ENCODE measurements at places on chromosomes 3 and 15.
A peak's percentile ranks its signal among the peaks of the same experiment; 100 is the strongest.

GRCh38 chr3:152219769-152220255, 48.9 kb upstream of the MBNL1 start:
- DNase-seq, result no peak

- no peak for DNase-seq
These were observed 67.1 kb upstream of the LMOD3 start for GRCh38 chr3:69189487-69189886.

DNA sequence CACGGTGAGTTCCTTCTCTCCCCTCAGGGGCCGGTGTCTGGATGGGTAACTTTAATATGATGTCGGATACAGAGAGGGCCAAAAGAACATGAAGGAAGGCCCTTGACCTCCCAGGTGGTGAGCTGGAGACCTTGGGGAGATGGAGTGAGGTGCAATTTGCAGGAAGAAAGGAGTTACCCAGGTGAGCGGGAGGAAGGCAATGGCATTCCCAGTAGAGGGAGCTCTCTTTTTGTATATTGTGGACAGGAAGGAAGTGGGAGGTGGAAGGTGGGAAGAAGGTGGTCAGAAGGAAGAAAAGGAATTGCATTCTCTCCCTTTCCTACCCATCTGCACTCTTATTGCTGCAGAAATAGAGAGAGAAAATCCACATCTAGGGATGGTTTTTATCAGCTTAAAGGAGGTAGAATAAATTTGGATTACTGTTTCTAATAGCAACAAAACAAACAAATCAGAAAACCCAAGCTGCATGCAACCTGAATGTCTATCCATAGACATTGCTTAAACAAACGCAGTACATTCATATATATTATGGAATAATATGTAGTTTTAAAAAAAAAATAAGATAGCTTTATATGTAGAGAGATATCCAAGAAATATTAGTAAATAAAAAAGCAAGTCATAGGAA, 169.0 kb upstream of the TSC22D2 start:
- DNase-seq, result no peak

DNA sequence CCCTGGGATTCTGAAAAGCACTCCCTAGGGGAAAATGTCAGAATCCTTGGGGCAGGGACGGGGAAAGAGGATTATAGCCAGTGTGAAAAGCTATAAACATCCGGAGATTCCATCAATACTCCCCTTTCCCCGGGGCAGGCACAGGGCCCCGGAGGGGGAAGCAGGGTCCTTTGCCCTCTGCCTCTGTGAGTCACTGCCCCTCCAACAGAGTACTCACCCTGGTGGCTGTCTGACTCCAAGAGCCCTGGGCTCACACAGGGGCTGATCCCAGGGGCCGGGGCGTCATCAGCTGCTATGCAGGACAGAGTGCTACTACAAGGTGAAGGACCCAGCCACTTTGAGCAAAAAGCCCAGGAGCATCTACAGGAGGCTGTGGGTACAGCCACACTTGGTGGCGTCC, 133.0 kb upstream of the PRR20G start:
- no peak for DNase-seq

DNA sequence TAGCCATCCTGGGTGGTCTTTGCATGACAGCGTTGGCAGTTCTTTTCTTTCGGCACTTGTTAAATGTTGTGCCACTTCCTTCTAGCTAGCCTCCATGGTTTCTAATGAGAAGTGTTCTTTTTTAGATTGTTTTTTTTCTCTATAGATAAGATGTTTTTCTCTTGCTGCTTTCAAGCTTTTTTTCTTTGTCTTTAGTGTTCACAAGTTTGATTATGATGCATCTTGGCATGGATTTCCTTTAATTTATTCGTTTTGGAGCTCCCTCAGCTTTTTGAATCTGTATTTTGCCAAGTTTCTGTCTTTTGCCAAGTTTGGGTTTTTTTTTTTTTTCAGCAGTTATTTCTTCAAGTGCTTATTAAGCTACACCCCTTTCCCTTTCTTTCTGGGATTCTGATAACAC, 53.1 kb downstream of the TM2D3 start:
- no peak for DNase-seq

GRCh38 chr15:80999623-81000036, 1.1 kb upstream of the TLNRD1 start:
- DNase-seq, result peak; percentile 80

DNA sequence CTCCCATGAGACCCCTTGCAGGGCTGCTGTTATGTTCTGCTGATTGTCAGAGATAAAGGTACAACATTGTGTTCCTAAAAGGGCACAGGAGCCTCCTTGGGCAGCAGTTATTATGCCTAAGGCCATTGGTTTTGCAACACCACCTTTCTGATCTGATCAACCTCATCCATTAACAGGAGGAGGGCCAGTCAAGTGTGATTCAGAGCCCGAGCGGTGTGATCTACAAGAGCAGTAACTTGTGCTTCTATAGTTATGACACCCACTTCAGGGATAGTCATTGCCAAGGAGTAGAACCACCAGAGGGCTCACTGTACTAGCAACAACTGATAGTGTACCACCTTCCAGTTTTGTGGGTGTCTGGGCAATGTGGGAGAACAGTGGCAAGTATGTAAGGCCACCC, 1457.9 kb upstream of the CADM2 start:
- DNase-seq, result no peak

DNA sequence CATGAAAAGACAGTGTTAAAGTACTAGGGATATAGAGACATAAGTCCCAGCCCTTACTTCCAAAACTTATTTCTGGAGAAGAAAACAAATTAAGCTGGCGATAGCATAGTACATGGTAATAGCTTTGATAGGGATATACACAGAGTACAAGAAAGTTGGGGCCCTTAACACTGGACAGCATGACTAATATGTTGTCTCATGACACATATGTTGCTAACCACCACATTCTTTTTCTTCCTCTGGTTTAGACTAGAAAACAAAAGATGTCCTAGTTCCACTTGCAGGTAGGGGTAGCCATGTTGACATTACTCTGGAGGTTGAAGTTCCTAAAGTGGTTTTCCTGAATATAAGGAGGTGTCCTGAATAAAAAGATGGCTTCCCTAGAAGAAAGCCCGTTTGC, 75.3 kb downstream of the RFX7 start:
- no peak for DNase-seq

GRCh38 chr15:68151277-68151676, 53.9 kb downstream of the CALML4 start:
- DNase-seq, result no peak

DNA sequence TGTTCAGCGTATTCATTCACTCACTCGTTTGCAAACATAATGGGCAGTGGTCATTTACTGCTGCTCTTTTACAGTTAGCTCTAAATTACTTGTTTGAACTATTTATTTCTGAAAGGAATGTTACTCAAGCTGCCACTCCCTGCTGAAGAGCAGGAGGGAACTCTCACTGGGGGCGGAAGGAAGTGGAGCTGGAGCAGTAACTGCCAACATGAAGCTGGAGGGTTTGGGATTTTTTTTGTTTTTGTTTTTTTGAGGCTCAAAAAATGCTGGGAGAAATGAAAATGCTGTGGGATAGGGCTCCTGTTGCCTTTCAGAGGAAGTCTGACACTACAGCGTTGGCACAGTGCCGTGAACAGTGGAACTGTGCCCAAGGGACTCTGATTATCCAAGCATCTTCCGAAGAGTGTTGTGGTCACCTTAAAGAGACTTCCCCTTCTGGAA, 44.1 kb downstream of the SENP2 start:
- no peak for DNase-seq

- DNase-seq, result peak; percentile 18
These were observed 17.9 kb downstream of the IL12A start for GRCh38 chr3:160006282-160007163.

DNA sequence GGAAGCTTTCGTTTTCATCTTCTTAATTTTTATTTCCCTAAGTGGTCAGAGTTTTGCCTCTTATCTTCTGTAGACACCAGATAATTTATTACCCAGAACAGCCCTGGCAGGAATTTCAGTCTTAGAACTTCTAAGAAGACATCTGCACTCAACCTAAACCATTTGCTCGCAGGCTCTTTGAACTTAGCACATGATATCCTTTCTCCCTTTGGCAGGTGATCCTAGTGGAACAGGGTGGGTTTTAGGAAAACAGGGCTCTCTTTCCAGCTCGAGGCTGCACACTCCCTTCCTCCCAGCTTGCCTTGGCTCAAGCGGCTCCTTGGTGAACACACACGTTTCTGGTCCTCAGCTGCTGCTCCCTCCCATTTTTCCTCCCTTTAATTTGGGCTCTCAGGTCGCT, 116.5 kb downstream of the THSD4 start:
- no peak for DNase-seq

GRCh38 chr3:20346916-20347315, 160.9 kb upstream of the SGO1 start:
- DNase-seq, result no peak

- DNase-seq, result no peak
These were observed 71.7 kb downstream of the CYP19A1 start for GRCh38 chr15:51266656-51267050.

DNA sequence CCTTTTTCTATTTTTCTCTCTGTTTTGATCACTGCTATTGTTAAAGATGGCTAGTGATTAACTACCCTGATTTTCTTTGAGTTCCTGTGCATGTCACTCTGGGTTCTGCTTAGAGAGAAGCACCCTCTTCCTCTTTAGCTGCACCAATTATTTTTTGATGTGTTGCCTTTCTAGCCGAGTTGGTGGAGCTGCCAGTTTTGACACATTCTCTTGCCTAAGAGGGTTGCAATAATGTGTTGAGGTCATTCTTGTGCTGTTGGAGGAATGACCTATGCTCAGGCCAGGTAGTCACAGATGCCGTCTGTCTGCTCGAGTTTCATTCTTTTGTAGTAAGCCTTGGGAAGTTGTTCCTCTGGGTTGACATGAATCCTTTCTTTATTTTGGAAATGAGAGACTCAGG, 84.6 kb upstream of the DPH6 start:
- DNase-seq, result no peak

DNA sequence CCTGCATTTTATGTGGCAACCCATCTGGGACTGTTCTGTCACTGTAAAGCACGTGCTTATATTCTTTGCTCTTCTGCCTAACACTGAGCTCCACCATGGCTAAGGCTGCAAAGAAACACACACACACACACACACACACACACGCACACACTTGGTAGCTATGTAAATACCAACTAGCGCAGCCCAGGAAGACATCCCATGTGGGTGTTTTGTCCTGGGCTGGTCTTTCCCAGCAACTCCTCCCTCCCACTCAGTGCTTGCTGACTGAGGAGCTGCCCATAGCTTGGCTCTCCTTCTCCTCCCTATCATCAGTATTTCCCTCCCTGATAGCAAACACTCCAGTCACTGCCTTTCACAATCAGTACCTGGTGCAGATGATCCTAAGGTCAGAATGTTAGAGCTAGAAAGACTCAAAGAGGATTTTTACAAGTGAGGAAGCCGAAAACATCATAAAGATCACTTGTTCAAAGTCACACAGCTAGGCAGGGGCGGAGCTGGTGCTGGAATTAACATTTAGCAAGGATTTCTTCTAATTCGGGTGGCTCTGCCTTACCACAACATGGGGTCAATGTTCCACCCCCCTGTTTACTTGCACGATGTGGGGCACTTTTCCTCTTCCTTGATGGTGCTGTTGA, 377.1 kb upstream of the TBL1XR1 start:
- DNase-seq, result no peak

- peak; percentile 72 for DNase-seq
These were observed 129.8 kb downstream of the NSMCE3 start for GRCh38 chr15:29139540-29140459.

- DNase-seq, result no peak
These were observed 23.6 kb downstream of the ZSCAN2 start for GRCh38 chr15:84624359-84624758.

- DNase-seq, result no peak
These were observed 168.1 kb upstream of the MBNL1 start for GRCh38 chr3:152100491-152101132.

- peak; percentile 18 for DNase-seq
These were observed 33.0 kb downstream of the ARID3B start for GRCh38 chr15:74573987-74574386.

- peak; percentile 57 for DNase-seq
These were observed 10.5 kb upstream of the SLITRK3 start for GRCh38 chr3:165206454-165207266.

DNA sequence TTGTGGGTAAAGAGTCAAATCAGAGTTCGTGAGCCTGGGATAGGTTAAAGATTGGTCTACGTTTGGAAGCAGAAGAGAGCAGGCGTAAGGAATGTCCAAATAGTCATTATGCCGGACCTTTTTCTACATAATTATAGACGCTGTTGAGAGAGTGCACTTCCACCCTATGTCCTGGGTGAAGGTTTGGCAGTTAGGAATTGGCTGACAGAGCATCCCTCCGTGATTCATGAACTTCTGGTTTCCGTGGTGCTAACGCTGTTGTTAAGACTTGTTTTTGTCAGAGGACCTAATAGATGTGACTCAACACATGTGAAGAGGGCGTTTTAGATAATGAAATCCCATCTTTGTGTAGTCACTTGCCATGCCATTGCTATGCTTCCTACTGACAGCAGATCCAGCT, 1.1 kb downstream of the EAF1 start:
- DNase-seq, result peak; percentile 44

DNA sequence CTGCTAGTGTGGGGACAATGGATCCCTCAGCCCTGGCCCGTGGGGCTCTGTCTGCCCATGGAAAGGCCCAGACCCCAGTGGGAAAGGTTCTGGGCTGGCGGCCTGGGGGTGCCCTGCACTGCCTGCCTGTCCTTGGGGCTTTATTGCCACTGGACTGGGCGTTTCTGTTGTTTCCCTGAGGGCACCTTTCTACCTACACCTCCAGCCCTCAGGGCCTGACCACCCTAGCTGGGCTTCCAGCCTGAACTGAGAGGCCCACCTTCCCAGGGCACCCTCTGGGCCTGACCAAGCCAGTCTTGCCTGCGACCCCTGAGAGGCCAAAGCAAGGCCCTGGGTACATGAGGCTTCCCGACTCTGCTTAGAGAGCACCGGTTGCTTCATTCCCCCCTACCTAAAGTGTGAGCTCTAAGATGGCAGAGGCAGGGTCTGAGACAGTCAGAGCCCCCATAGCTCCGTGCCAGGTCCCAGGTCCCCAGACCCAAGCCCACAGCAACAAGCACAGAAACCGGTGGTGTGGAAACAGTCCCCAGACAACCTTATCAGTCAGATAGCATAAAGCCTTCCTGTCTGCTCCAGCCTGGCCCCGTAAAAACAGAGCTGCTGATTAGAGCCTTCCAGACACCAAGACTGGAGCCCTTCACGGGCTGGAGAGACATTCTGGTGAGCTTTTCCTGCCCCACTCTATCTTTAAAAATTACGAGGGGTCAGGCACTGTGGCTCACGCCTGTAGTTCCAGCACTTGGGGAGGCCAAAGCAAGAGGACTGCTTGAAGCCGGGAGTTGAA, 102.8 kb downstream of the CHSY1 start:
- DNase-seq, result no peak

DNA sequence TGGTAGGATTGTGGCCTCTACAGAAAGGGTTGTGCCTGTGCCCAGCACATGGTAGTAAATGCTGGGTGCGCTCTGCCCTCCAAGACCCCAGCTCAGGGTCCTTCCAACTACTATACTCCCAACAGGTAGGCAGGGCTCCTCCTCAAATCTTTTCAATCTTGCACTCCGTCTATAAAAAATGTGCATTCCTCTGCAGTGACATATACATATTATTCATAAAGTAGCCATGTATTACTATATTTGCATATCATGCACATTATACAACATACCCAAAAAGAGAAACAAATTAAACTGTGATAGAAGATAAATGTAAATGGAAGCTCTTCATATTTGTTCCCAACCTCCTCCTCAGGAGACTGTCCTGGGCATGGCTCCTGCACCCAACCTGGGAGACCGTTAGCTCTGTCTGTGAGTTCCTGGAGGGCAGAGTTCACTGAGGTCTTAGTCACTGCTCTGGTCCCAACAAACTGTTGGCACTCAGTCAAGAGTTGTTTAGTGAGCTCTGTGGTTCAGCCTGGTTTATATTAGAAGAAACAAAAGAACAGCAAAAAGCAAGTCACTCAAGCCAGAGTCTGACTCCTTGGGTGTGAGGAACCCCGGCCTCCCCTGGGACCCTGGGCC, 47.7 kb upstream of the GRIP2 start:
- DNase-seq, result no peak

- no peak for DNase-seq
These were observed 46.3 kb upstream of the CDV3 start for GRCh38 chr3:133527081-133527715.
